Activated T-helper 1 cell treated with anti-CD3 and anti-CD28 coated beads, Interleukin-12 subunit alpha, Interleukin-12 subunit beta, Interleukin-2, Interleukin-4 antibody, amounts not matched to agents 30 ng/mL and 10 ng/mL and 1 ng/mL, durations not matched to agents 14 hours and 24 hours and 36 hours (primary cell): ENCODE measurements at places on chromosomes 2 and 18.

DNA sequence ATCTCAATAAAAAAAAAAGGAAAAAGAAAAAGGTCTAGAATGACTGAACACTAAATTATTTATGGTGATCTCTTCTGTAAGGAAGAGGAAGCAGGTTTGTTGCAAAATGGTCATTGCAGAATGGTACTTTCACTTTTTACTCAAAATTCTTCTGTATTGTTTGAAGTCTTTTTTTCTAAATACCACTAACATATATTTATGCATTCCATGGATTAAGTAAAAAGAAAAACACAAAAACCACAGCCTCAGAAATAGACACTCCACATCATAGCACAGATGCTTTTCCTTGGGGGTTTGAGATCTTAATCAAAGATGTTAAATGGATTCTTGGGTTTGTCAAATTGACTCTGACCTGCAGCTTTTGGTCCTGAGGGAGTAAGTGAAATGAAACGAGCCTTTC, 47.4 kb downstream of the RHOB start:
- DNase-seq: no peak

GRCh38 chr2:2853346-2853745, 522.3 kb upstream of the MYT1L start:
- DNase-seq: no peak

DNA sequence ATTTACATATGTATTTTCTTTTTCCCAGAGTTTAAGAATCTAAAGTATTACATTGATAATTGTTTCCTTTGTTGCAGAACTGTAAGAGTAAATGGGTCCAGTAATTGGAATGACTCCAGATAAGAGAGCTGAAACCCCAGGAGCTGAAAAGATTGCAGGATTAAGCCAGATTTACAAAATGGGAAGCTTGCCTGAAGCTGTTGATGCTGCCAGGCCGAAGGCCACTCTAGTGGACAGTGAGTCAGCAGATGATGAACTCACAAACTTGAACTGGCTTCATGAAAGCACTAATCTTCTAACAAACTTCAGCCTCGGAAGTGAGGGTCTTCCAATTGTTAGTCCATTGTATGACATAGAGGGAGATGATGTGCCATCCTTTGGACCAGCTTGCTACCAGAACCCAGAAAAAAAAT, 183.8 kb upstream of the STON1 start:
- DNase-seq: no peak

GRCh38 chr18:74198453-74198852, 50.1 kb downstream of the TIMM21 start:
- no peak for DNase-seq
